Chondrocyte (in vitro differentiated cells): ENCODE measurements at places on chromosomes 2 and 18. TPM values are rescaled to one million over a fixed set of nuclear protein-coding genes. Genes with fewer than 3 reads are reported as not detected.

GRCh38 chr2:186590350-186590758 lies 498 bp downstream of the ITGAV start:
- DNase-seq, result no peak

DNA sequence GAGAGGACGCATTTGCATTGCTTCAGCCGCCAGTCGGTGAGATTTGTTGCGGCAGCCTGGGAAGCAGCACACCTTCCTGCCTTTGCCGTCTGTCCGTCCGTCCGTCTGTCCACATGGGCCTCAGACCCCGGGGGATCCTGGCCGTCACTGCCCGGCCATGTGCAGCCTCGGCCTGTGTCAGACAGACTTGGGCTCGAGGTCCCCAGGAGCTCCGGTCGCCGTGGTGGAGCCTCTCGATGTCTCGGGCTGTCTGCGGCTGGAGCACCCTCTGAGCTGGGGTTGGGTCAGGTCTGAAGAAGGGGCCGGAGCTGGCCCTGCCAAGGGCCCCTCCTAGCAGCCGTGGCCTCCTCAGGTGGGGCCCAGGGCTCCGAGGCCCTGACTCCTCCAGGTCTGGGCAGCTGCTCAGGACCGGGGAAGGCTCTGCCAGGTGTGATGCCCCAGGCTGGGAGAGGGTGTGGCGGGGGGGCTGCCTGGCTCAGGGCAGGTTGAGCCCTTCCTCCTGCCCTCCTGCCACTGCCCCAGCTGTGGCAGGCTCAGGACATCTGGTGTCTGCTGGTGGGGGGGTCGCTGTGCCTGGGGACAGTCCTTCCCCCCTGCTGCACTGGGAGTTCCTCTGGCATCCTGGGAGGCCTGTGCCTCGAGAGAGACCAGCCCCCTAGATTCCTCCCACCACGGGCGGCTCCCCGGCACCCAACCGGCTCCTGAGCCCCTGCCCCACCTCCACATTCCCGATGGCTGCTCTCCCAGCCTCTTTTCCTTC lies 11.8 kb downstream of the NEU4 start:
- DNase-seq, result peak; percentile 89

DNA sequence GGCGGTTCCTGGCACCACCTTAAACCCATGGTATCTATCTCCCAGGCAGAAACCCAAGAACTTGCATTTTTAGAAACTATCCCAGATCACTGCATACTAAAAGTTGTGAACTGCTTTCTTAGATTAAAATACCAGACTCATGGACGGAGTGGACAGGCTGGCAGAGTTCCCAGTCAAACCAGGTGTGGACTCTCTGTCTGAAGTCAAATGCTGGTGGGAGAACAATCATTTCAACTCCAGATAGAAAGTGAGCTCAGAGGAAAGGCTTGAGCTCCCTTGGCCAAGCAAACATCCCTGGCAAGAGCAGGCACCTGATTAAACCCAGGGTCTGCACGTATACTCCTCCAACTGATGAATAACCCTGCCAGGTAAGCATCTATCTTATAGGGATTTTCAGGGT lies 19.5 kb downstream of the NXPH2 start:
- DNase-seq, result no peak

DNA sequence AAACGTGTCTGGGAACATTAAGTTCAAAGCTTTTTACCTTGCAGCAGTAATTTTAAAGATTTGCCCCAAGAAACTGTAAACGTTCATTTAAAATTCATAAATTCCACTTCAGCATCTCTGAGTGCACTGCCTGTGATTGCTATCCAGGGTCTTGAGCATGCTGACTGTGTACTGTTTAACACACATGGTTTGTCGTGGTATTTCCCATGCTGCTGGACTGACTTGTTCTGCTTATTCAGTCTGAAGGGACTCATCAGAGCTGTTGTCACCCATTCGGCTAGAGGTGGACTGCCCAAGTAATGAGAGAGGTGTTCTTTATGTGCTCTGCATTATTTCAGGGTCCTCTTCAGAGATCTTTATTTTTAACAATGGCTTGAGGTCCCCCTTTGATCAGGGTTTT lies 53.1 kb downstream of the RHBDD1 start:
- DNase-seq, result no peak

The C2orf72 gene
- 0.12 to 1.3 TPM (median 1.00 TPM) in 3 replicates for total RNA-seq
